ENCODE measurements at places on chromosomes 2 and 18. TPM values are rescaled to one million over a fixed set of nuclear protein-coding genes. Genes with fewer than 3 reads are reported as not detected.

Gene ITPRID2
- total RNA-seq = 69.2 TPM

Gene DRC1
- total RNA-seq = not detected

Gene PTPRN
- total RNA-seq = not detected

Gene COL3A1
- total RNA-seq = 67.2 TPM

Gene C1D
- 44.6 TPM for total RNA-seq

Gene ITGB6
- 42.2 TPM for total RNA-seq

Gene ITGB1BP1
- 29.5 TPM for total RNA-seq

- no peak overlapping the region for H3K27ac ChIP-seq
- no peaks in the 10 kb centered on the region for H3K27me3 ChIP-seq
- H3K4me3 ChIP-seq = no peak overlapping the region
- no peak for DNase-seq
- H3K4me1 ChIP-seq = peaks cover 8% of the 10 kb centered on the region
Observed at GRCh38 chr18:46624127-46624526, 32.9 kb downstream of the LOXHD1 start.

DNA sequence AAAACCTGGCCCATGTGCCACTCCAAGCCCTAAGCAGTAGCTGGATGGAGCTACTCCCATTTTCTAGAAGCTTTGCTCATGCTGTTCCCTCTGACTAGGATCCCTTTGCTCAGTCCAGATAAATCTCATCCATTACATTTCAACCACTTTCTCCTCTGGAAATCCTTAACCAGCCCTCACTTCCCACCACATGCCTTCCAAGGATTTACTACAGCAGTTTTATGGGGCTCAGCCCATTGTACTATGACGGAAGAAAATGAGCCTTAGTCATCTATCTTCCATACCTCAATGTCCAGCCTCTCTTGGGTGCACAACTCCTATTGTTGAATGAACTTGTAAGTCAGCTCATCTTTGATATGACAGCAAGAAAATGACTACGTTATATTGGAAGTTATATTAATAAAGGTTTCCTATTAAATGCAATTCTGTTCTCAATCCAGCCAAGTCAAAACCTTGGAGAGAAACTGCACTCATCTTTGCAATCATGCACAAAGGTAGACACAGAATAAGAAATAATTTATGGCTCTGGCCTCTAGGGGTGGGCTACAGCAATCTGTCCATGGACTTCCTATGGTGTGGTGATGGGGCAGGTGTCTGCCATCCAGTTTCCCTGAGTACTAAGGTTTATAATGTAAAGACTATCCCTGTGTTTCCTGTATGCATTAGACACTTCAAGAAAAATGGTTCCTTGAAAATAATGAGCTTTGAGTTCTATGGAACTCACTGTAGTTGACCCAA, 3.4 kb downstream of the B4GALT6 start:
- peak overlapping the region; percentile 45 for H3K27ac ChIP-seq
- H3K27me3 ChIP-seq = no peaks in the 10 kb centered on the region
- DNase-seq = no peak
- H3K4me3 ChIP-seq = no peak overlapping the region

GRCh38 chr2:144357623-144358373, 162.1 kb downstream of the ZEB2 start:
- H3K4me1 ChIP-seq = no peaks in the 10 kb centered on the region
- no peaks in the 10 kb centered on the region for H3K36me3 ChIP-seq
- DNase-seq = no peak
- H3K27ac ChIP-seq = no peak overlapping the region
- H3K4me3 ChIP-seq = no peak overlapping the region

- H3K27me3 ChIP-seq = no peaks in the 10 kb centered on the region
- no peak overlapping the region for H3K27ac ChIP-seq
- peaks cover 63% of the 10 kb centered on the region for H3K36me3 ChIP-seq
- no peak overlapping the region for H3K4me3 ChIP-seq
- no peaks in the 10 kb centered on the region for H3K4me1 ChIP-seq
Observed at GRCh38 chr2:112242384-112242783, 12.5 kb downstream of the ZC3H8 start.

- no peaks in the 10 kb centered on the region for H3K27me3 ChIP-seq
- no peak overlapping the region for H3K27ac ChIP-seq
- no peaks in the 10 kb centered on the region for H3K36me3 ChIP-seq
- DNase-seq = no peak
- H3K4me1 ChIP-seq = no peaks in the 10 kb centered on the region
- no peak overlapping the region for H3K4me3 ChIP-seq
Observed at GRCh38 chr2:220212296-220213080, 585.1 kb downstream of the SLC4A3 start.

DNA sequence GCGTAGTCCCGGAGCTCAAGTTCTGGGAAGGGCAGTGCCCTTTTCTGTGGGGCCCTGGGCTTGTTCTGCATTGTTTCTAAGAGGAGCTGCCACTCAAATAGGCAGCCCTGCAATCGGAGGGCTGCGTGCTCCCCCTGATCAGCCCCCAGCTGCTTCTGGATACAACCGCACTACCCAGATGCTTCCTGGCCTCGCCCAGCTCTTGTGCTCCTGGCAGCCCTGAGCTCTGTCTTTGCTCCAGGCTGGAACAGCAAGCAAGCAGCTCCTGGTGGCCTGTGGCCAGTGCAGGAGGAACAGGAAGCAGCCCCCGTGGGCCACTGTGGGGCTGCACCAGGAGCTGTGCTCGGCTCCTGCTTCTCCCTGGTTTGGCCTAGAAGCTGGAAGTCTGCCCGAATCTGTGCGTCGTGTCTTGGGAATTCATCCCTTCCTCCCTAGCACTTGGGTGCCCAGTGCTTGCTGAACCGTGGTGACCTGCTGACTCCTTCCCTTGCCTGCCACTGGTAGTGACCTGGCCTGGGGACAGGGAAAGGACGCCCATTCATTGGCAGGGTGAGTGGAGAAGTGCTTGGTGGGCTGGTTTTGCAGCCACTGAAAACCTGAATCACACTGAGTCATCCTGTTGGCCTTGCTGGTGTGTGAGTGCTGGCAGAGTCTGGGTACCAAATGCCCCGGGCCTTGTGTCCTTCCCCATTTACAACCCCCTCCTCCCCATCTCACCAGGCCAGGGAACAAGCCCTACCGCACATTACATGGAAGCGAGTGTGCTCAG, 27.3 kb upstream of the NTSR2 start:
- peaks cover 4% of the 10 kb centered on the region for H3K4me1 ChIP-seq
- H3K4me3 ChIP-seq = no peak overlapping the region
- no peaks in the 10 kb centered on the region for H3K36me3 ChIP-seq
- no peaks in the 10 kb centered on the region for H3K27me3 ChIP-seq

- no peak overlapping the region for H3K4me3 ChIP-seq
- DNase-seq = no peak
- no peaks in the 10 kb centered on the region for H3K4me1 ChIP-seq
- H3K27ac ChIP-seq = no peak overlapping the region
- H3K36me3 ChIP-seq = no peaks in the 10 kb centered on the region
Observed at GRCh38 chr2:72096181-72096580, 51.5 kb downstream of the CYP26B1 start.

- H3K27ac ChIP-seq = no peak overlapping the region
- no peaks in the 10 kb centered on the region for H3K27me3 ChIP-seq
- H3K4me1 ChIP-seq = no peaks in the 10 kb centered on the region
- H3K4me3 ChIP-seq = no peak overlapping the region
- no peak for DNase-seq
- no peaks in the 10 kb centered on the region for H3K36me3 ChIP-seq
Observed at GRCh38 chr2:151358166-151358970, 976 bp downstream of the TNFAIP6 start.

DNA sequence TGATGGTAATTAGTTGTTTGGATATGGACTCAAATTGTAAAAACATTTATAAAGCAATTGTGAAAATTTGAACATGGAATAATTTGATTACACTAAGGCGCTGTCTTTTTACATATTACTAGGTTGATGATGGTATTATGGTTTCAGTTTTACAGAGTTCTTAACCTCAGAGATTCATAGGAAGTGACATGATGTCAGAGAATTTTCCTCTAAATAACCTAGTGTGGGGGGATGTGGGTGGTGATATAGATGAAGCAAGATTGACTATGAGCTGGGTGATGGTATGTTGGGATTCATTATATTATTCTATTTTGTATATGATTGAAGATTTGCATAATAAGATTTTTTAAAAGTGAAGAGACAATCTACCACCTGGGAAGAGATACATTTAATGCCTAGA, 45.9 kb upstream of the ATP5MC3 start:
- H3K27me3 ChIP-seq = no peaks in the 10 kb centered on the region
- H3K27ac ChIP-seq = no peak overlapping the region
- H3K4me3 ChIP-seq = no peak overlapping the region
- no peaks in the 10 kb centered on the region for H3K36me3 ChIP-seq
- no peak for DNase-seq
- no peaks in the 10 kb centered on the region for H3K4me1 ChIP-seq
